LHCN-M2 (cell line): ENCODE measurements at places on chromosomes 13 and 19. TPM values are rescaled to one million over a fixed set of nuclear protein-coding genes. Genes with fewer than 3 reads are reported as not detected.

DNA sequence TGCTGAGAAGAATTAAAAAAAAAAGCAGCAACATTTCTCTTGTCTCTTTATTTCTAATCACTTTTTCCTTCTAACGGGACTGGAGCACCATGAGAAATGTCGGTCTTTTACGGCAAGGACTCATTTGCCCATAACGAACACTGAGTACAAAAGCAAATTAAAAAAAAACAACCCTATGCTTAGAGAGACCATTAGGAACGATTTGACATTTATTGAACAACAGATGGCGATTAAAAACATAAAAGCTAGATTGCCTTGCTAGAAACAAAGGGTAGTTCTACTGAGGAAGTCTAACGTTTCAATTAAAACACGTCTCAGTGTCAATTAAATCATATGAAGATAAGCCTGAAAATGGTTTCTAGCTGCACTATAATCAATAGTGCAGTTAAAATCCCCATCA, 51.1 kb downstream of the OLFM4 start:
- DNase-seq = no peak

GRCh38 chr19:41887711-41888382, 4.9 kb downstream of the ARHGEF1 start:
- DNase-seq = no peak

The CLEC11A gene
- 129 and 189 TPM in 2 replicates for total RNA-seq

The KIR2DL4 gene
- total RNA-seq = not detected in 2 replicates

The TEX101 gene
- total RNA-seq = not detected in 2 replicates

The SLC46A3 gene
- 7.9 and 8.9 TPM in 2 replicates for total RNA-seq

GRCh38 chr19:53883231-53883661, 1.2 kb downstream of the PRKCG start:
- DNase-seq = no peak

DNA sequence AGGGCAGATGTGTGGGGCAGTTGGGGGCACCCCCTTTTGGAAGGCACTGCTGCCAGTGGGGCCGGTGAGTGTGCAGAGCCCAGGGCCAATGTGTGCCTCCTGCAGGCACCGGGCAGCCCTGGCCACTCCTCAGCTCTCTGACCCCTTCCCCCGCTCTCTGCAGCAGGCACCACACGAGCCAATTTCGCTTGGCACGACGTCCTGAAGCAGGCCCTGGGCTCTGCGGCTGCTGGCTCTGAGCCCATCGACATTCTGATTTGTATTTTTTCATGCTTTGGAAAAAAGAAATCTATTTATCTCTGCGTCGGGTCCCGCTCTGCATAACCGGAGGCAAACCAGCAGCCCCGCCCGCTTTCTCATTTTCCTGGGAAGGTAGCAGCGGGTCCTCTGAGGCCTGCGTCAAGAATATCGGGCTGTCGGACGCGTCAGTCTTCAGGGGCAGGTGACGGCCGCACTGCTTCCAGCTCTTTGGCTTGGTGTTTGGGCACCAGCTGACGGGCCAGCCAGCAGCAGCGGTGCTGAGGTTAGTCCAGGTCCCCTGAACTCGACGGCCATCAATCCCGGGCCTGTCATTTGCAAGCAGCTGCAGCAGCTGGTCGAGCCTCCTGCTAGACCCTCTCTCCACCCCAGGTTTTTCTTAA, 134.3 kb downstream of the KDM4B start:
- DNase-seq = no peak
